ENCODE measurements at places on chromosomes 3 and 15.

DNA sequence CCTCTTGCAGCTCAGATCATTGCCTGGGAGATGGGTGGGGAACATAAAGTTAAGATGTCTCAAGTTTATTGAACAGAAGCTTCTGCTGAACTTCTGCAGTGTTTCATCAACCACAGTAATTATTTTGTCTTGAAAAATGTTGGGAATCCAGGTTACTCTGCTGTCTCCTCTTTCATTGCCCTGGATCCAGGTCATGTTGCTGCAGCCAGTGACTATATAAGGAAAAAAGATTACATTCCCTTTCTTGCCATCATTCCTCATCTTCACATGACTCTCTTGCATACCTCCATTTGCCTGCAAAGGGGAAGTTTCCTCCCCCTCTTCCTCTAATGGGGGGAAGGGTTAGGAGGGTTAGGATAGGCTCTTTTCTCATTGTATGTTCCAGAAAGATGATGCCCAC, 15.1 kb downstream of the GMNC start:
- no peak overlapping the region for H3K27ac ChIP-seq
- H3K27me3 ChIP-seq = no peaks in the 10 kb centered on the region
- no peak for DNase-seq

DNA sequence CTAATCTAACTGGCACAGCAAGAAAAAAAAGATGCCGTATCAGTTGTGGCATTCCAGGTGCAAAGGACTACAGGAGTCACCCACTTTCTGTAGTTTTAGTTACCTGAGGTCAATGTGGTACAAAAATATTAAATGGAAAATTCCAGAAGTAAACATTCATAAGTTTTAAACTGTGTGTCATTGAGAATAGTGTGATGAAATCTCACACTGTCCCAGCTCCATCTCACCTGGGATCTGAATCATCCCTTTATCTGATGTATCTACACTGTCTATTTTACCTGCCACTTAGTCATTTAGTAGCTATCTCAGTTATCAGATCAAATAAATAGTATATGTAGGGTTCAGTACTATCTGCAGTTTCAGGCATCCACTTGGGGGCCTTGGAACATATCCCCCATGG, 26.7 kb downstream of the GBE1 start:
- DNase-seq = no peak
- H3K27me3 ChIP-seq = no peaks in the 10 kb centered on the region
- H3K4me3 ChIP-seq = no peak overlapping the region

DNA sequence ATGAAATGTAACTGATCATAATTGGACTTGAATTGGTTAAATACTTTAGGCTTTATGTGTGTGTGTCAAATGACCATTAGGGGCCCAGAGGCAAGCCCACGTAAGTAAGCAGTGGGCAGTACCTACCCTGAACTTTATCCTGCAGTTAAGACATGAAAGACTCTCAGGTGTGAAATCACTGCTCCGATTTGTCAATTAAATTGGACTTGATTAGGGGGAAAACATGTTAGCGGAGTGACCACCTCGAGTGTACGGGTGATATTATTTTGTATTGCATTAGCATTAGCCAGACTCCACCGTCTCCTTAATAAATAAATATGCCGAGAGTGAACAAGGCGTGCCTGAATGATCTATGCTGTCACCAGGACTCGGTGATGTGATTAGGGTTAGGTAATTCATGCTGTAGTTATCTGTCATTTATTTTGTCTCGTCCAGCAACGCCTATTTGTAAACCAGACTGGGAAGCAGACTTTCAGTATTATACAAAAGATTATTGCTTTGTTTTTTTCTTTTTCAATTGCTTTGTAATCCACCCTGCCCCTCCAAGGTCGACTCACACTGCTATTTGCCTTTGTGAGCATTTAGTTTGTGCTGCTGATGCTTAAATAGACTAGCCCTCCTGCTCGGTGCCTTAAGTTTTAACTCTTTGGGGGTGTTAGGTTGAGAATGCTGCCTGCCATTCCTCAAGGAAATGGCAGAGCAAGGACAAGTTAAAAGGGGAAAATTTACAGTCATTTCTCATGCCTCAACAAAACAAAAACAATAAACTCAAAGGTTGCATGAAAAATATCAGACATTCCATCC, 1.8 kb downstream of the RBMS3 start:
- no peaks in the 10 kb centered on the region for H3K4me1 ChIP-seq
- DNase-seq = no peak
- no peaks in the 10 kb centered on the region for H3K27me3 ChIP-seq
- no peak overlapping the region for H3K4me3 ChIP-seq
- no peaks in the 10 kb centered on the region for H3K36me3 ChIP-seq
- no peak overlapping the region for H3K27ac ChIP-seq

DNA sequence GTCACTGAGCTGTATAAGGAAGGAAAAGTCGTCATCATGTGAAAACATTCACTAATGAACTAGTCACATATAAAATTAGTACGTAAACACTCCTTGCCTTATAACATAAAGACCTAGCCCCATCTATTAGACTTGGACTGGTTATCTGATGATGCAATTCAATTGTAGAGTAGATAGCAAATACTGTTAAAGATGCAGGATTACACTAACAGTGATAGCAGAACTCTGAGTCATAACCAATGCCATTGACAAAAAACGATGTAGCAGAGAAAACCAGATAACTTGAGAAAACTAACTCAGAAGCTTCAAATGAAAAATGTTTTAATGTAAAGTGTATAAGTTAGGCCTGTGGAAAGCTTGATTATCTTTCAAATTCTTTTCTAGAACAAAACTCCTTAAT, 132.2 kb downstream of the WDR72 start:
- DNase-seq = no peak
- H3K27ac ChIP-seq = no peak overlapping the region
- no peak overlapping the region for H3K4me3 ChIP-seq
- no peaks in the 10 kb centered on the region for H3K27me3 ChIP-seq

- H3K27ac ChIP-seq = no peak overlapping the region
- H3K27me3 ChIP-seq = no peaks in the 10 kb centered on the region
- H3K4me1 ChIP-seq = no peaks in the 10 kb centered on the region
- H3K4me3 ChIP-seq = no peak overlapping the region
- H3K36me3 ChIP-seq = no peaks in the 10 kb centered on the region
- no peak for DNase-seq
Observed at GRCh38 chr3:150480877-150481276, 65.4 kb downstream of the SERP1 start.

- H3K4me1 ChIP-seq = no peaks in the 10 kb centered on the region
- H3K4me3 ChIP-seq = no peak overlapping the region
- no peak overlapping the region for H3K27ac ChIP-seq
- no peaks in the 10 kb centered on the region for H3K27me3 ChIP-seq
- no peaks in the 10 kb centered on the region for H3K36me3 ChIP-seq
Observed at GRCh38 chr3:17278006-17278405, 393.3 kb downstream of the PLCL2 start.

All from CD8-positive, alpha-beta memory T cell (primary cell).